Body of pancreas (tissue), 4 donors: ENCODE measurements at places on chromosomes 1 and 21.

GRCh38 chr1:198910816-198911215, 272.0 kb downstream of the PTPRC start:
- DNase-seq = no peak

DNA sequence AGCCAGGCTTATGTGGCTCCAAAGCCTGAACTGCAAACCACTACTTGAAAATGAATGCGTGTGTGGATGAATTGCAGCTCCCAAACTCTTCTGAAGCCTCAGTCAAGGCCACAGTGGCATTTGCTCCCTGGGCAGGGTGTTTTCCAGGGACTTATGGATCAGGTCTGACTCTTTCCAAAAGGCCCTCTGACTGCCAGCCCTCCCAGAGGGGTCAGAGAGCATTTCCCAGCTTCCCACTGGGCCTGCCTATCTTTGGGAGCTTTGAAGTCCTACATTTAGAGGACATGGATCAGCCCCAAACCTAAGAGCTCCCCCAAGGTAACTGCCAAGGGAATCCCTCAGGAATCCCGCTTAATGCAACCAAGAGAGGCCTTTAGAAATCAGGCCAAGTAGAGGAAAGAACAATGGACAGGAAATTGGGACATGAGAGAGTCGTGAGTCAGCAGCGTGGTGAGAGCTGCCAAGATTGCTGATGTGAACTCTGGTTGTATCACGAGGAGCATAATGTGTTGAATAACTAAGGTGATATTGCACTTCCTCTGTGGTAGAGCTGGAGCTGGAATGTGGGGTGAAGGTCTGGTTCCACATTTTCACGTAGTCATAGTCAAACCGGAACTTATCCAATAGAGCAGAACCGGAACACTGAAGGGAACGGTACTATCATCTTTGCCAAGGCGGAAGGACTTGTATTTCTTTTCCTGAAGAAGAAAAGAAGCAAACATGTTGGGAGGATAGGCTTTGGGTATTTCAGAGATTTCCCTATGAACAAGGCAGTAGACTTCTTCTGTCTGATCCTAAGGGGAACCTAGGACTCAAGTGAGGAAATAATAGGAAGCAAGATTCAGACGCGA, 99.4 kb upstream of the JUN start:
- DNase-seq = peak; percentile 80

DNA sequence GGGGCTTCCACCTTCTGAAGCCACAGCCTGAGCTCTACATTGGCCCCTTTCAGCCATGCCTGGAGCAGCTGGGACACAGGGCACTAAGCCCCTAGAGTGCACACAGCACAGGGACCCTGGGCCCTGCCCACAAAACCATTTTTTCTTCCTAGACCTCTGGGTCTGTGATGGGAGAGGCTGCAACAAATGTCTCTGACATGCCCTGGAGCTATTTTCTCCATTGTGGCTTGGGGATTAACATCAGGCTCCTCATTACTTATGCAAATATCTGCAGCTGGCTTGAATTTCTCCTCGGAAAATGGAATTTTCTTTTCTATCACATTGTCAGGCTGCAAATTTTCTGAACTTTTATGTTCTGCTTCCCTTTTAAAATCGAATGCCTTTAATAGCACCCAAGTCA, 795.7 kb downstream of the LTN1 start:
- DNase-seq = no peak

GRCh38 chr21:14699433-14700407, 153.6 kb upstream of the SAMSN1 start:
- DNase-seq = peak; percentile 41

DNA sequence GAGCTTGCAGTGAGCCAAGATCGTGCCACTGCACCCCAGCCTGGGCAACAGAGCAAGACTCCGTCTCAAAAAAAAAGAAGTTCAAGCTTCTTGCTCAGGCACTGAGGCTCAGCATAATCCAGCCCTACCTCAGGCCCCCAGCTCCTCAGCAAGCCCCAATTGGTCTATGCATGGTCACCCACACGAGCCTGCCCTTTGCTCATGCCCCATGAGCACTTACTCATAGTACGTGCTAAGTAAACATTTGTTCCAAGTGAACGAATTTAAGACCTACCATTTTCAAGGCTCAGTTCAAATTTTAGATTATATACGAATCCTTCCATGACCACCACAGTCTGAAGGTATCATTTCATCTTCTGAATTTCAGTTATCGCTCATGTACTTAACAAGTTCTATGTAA, 4.3 kb downstream of the PDZK1 start:
- DNase-seq = no peak

GRCh38 chr1:206703661-206704060, 19.0 kb downstream of the MAPKAPK2 start:
- DNase-seq = no peak

- peak; percentile 8 for DNase-seq
These were observed 34.5 kb downstream of the OR10R2 start for GRCh38 chr1:158506369-158506987.

DNA sequence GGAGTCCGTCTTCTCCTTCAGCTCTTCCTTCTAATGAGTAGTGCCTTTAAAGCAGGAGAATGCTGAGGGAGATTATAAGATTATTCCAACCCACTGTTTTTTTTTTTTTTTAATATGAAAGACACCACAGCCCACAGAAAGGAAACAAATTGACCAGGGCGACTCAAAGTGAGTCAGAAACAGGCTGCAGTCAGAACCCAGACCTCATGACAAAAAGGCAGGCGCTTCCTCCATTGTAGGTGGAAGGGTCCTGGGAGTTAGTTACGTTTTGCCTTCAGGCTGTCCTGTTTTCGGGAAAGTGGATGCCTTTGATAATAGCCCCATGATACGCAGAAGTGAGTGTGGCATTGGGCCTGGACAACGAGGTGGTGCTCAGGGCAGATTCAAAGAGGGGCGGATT, 21.0 kb downstream of the PLXNA2 start:
- no peak for DNase-seq

- DNase-seq = peak; percentile 83
These were observed 1.7 kb downstream of the BEST4 start for GRCh38 chr1:44786138-44786840.

GRCh38 chr1:28050776-28051175, 37.6 kb downstream of the EYA3 start:
- no peak for DNase-seq

DNA sequence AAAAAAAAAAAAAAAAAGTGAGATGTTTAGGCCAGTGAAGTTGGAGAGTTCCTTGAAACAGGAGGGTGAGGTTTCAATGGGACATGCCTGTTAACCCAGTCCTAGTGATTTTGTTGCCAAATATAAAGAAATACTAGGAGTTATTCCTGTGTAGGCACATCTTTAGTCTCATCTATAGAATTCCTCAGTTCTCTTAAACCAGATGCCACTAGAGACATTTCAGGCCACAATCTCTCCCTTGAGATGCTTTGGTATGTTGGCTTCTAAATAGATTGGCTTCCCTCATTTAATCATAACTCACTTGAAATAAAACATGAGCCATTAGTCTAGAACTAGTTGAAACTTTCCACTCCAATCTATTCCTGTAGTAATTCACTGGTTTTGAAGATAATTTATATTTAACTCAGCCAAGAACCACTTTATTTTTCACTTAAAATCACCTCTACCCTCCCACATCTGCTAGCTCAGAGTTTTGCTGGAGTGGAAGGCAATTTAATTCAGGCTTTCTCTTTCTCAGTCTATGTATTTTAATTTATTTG, 29.8 kb downstream of the GPR137B start:
- DNase-seq = no peak

GRCh38 chr1:67142931-67143330, 8.2 kb upstream of the C1orf141 start:
- DNase-seq = no peak

DNA sequence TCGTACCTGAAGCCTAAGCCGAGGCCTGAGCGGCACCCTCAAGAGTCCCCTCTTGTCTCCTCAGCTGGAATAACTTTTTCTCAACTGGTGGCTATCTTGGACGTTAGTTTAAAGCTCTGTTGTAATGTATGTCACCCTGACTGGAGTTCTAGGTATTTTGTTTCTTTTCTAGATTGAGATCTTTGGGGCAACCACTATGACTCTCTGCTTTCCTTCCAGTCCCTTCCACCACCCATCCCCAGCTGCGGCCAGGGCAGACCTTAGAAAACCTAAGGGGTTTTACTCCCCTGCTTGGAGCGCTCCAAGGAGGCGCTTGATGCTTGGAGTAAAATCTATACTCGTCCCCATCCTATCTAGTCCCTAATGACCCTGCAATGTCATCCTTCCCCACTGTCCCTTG, 74.6 kb upstream of the MRPS6 start:
- no peak for DNase-seq

DNA sequence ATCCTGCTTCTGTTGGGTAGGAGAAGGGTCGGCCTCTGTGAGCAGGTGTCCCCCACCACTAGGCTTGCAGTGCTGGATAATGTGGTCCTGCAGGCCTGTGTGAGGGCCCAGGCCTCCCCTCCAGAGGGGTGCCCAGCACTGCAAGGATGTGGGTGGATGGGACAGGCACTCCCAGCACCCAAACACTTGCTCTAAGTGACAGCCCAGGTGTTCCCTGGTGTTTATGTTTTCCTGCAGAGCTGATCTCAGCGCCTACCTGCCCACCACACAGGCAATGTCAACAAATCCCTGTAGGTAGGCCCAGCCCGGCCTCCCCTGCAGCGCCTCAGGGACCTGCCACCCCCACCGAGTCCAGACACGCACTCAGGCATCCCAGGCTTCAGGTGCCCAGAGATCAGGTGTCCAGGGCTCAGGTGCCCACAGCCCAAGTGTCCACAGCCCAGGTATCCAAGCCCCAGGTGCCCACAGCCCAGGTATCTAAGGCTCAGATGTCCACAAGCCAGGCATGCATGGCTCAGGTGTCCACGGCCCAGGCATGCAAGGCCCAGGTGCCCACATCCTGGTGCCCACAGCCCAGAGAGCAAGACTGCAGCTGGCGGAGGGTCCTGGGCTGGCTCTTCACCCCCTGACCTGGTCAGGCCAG, 59.2 kb downstream of the WNT9A start:
- no peak for DNase-seq

DNA sequence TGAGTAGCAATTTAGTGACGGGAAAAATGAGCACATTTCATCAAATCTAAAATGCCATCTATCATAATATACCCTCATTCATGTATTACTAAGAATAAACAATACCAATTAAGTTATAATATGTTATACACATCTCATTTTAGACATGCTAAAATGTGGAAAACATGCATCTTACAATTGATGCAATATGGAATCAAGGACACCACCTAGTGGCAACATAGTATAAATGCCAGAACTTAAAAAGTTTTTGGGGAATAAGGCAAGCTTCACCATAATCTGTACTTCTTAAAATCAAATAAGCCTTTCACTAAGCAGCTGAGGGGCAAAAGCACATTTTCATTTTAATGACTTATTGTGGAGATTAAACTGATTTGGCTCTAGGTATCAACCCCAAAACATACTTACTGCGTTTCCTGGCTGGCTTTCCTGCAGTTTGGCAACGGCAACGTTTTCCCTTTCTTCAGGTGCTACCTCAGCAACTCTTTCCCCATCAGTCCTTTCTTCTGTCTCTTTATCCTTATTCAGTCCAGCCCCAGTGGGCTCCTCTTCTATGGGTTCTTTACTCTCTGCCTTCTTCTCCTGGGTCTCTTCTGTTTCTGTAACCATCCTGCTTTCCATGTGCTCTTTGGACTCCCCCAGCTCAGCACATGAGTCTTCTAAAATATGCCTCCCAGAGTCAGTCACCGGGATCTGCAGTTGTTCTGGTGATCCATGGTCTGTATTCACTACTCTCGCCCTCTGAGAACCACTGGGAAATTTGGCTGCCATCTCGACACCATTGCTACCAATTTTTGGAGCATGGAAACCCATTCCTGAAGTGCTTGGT, 11.4 kb downstream of the SDE2 start:
- no peak for DNase-seq

- no peak for DNase-seq
These were observed 1.1 kb upstream of the KNCN start for GRCh38 chr1:46552357-46553237.

DNA sequence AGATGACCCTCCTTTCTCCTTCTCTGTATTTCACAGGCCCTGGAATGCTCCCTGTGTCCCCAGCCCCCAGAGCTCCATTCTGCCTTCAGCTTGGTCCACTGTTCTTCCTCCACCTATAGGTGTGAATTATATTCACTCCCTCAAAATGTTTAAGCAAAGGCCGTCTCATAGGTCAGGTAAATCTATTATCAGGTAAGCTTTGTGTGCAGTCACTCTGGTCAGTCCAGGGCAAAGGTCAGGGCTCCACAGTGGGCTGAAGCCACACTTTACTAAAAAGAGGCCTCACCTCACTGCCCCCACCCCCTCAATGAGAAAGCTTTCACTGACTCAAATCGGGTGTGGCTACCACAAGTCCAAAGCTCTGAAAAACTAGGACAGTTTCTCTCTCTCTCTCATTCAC, 65.9 kb downstream of the DNTTIP2 start:
- no peak for DNase-seq

DNA sequence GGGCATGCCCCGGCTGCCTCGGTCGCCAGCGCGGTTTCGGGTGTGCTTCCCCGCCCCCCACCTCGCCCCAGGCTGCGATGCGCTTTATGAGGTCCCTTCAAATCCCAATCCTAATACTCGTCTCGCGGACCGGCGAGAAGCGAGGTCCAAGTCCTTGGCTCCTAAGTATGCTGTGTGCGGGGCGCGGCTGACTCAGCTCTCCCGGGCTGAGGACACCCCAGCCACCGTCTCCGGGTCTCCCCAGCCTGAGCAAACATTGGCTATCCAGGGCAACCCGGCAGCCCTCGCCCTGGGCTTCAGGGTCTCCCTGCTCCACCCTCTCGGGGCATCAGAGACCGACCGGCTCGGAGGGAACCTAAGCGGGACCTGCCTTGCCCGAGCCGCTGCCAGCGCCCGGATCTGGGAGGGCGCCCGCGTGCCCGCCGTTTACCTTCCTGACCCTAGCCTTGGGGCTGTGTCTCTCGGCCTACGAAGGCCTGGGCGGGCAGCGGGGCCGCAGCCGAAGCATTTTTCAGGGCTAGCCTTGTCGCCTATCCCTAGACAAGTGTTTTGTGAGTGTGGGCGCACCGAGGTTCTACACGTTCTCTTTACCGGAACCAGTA, 1.2 kb downstream of the ITPKB start:
- peak; percentile 47 for DNase-seq

DNA sequence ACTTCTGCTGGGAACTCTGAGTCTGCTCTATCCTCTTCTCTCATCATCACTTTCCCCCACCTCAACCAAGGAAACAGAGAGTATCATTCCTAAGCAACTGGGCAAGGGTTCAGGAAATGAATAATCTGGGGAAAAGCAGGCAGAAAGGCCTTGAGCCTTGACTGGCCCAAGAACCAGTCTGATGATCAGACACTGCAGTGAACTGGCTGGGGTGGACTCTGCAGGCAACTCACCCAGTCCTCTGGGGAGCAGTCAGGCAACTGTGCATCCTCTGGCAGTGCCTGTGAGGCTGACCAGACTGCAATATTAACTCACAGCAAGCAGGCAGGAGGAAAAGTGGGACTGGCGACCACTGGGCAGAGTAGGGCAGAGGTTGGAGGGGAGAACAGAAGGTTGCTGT, 991 bp downstream of the ANKRD35 start:
- no peak for DNase-seq

- no peak for DNase-seq
These were observed 4.8 kb upstream of the COL6A1 start for GRCh38 chr21:45976701-45977311.

DNA sequence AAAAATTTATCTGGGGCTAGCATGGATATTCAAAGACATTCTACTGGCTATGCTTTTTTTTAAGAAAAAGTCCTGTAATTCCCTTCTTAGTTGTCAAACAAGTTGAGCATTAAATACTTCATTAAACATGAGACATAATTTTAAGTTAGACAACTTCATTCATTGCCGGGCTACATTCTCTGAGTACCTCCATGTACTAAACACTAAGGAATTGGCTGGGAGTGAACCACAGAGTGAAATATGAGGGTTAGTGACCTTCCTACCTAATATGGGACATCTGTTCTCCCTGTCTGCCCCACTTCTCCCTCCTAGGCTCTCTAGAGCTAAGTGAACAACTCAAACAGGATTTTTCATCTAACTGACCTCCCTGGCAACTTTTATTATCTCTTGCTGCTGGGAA, 370.4 kb downstream of the VAV3 start:
- no peak for DNase-seq
